ENCODE measurements at places on chromosomes 2 and 18.

DNA sequence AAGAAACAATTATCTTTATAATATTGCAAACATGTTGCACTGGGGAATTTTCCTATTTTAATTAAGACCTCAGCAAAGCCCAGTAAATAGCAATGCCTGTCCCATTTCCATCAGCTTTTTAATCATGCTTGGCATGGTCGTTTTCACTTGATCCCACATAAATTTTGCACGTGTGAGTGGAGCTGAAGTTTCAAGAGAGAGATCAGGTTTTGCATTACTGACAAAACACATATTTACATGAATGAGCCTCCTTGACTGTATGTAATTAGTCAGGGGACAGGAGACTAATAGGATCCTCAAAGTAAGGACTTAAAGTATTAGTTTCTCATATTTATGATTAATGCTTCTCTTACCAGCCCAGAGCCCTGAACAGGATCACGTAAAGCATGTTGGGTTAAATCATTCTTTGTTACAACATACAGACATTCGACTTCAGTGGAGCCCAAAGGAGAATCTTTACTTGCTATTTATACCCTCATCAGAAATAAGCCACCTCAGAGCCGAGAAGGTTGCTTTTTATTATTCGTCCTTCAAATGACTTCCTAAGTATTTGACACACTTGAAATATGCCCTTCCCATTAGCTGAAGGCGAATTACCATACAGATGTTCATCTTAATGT, 711.3 kb downstream of the GALR1 start:
- DNase-seq = no peak

DNA sequence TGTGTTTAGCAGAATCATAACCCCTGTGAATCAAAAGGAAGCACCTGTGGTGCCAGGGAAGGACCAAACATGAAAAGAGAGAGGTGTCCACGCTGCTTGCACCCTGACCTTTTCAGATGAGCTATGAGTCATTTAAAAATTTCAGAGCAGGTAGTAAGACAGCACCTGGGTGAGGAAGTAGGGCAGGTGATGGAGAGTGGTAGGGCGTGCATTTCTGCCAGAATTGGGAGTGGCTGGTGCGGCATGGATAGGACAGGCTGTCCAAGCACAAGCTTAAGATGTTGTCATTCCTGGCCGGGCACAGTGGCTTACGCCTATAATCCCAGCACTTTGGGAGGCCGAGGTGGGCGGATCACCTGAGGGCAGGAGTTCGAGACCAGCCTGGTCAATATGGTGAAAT, 36.8 kb downstream of the NPAS2 start:
- no peak for DNase-seq

GRCh38 chr2:44016282-44016681, 20.5 kb upstream of the LRPPRC start:
- DNase-seq = no peak

GRCh38 chr2:130755256-130756052, at the start of gene AMER3:
Gene AMER3, plus strand, starts transcription at chr2:130755540. Its CDS starts 6,533 bp downstream, at chr2:130762073.
- peak; percentile 81 for DNase-seq

DNA sequence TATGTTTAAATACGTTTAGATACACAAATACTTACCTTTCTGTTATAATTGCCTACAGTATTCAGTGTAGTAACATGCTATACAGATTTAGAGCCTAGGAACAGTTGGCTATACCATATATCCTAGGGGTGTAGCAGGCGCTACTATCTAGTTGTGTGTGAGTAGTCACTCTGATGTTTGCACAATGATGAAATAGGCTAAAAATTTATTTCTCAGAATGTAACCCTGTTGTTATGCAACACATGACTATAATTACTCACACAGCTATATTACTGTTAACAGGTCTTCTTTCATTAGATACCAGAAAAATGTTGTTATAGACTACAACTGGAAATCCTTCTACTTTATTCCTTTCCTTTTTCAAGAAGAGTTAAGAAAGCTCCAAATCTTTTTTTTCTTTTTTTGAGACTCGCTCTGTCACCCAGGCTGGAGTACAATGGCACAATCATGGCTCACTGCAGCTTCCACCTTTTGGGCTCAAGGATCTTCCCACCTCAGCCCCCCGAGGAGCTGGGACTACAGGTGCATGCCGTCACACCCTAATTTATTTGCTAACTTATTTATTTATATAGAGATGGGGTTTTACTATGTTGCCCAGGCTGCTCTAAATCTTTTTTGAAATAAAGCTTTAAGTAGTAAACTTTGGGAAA, 48.5 kb downstream of the C2orf74 start:
- no peak for DNase-seq

DNA sequence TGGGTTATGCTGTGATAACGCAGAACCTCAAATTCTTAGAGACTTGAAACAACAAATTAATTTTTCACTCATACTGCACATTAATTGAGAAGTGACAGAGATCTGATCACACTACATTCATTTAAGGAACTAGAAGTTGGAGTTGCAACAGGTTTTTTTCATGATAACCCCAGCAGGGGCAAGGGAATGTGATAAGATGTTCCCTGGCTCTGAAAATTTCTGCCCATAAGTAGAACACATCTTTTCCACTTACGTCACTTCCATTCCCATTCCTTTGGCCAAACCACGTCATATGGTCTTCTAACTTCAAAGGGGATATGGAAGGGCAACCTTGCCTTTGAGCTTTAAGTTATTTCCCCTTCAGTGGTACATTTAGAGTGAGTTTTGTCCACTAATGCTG, 29.7 kb upstream of the PSME4 start:
- no peak for DNase-seq

DNA sequence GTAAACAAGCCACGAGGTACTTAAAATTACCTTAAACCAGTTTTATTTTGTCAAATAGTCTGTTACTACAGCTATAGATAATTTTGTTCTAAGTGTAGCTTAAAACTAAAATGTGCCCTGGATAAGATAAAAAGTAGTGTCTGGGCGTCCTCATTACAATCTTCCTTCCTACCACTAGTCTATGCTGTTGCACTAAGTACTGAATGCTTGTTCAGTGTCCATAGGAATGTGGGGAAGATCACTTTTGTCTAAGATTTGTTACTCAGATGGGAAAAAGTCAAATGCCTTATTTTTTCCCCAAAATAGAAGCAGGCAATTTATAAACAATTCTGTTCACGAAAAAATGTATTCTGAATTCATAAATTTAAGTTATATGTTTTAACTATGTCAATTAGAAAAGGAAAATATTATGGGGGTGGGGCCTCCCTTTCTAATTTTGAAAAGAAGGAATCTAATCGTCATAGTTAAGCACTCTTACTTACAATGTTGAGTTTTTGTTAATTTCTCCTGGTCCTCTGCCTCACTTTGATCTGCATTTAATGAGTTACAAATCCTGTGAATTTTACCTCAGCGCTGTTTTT, 140.4 kb upstream of the VRK2 start:
- DNase-seq = peak; percentile 16

DNA sequence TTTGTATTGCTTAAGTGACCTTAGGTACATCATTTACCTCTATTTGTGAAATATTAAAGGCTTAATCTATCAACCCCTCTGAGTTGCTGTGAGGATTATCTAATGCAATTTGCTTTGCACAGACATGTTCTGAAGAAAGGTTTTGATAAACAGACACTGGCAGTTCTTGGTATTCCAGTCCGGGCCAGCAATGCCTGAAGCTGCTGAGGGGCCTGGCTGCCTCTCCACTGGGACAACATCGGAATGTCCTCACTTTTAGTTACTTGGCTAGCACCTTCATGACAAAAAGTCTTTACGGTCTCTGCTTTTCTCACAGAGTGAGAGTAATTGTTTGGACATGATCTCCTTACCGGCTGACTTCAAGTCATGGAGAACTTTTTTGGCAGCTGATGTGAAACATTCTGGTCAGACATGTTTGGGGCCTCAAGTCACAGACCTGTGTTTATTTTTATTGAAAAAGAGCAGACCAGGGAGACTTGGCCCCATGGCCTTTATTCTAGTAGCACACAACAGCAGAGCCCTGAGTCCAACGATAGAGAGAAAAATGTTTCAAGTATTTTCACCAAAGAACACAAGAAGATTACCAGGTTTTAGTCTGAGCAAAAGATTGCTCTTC, 1112.3 kb upstream of the FANCL start:
- no peak for DNase-seq

- no peak for DNase-seq
These were observed 56.4 kb downstream of the SCN3A start for GRCh38 chr2:165147186-165148045.

DNA sequence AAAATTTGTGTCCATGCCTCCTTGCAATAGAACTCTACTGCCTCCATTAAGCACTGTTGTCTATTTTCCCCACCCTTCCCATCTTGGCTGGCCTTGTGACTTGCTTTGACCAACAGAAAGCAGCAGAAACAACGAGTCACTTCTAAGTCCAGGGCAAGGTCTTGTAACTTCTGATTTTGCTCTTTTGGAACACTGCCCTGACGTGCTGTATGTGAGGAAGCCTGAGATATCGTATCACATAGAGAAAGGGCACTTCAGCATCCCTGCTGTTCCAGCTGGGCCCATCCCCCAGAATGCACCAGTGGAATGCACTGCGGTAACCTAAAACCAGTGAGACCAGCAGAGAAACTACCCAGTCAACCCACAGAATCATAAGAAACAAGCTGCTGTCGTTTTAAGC, 28.1 kb downstream of the NCKAP1 start:
- DNase-seq = no peak

DNA sequence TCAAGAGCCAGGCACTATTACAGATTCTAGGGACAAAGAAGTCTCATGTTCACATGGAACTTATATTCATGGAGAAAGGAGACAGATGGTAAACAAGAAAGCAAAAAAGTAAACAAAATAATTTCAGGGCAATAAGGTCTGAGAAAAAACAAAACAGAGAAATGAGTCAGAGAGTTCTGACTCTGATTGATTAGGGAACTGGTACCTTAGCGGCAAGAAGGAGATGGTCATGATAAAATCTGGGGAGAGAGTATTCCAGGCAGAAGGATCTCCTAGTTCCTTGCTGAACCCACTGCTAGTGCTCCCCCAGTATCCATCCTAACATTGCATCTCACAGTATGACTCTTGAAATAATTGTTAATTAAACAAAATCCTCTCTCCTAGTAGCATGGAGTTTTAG, 161.8 kb upstream of the KLF7 start:
- no peak for DNase-seq

DNA sequence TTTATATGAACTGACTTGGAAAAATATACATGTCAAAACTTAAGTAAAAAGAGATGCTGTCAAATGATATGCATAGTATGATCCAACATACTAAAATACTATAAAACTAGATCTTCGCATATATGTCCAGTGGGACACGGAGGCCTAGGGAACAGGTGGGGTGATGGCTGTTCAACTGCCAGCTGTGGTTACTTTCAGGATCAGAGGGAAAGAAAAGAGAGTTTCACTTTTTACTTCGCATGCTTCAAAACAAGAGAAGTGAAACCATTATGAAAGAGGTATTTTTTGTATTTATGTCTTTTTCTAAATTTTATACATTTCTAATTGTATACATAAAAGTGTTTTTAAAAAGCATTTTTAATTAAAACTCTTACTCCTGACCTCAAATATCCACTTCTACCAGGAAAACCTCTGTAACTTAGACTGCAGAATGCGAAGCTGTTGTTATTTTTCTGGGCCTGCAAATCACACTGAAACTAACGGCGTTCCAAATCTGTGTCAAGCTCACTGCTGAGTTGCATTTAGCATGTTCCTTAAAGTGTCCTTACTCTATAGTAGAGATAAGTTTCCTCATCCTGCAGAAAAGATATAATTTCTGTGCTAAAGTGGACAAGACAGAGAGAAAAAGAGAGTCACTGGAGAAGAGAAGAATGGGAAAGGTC, 97.8 kb upstream of the SLC35G4 start:
- DNase-seq = no peak

- peak; percentile 55 for DNase-seq
These were observed 25.4 kb upstream of the CDH7 start for GRCh38 chr18:65725251-65726050.

DNA sequence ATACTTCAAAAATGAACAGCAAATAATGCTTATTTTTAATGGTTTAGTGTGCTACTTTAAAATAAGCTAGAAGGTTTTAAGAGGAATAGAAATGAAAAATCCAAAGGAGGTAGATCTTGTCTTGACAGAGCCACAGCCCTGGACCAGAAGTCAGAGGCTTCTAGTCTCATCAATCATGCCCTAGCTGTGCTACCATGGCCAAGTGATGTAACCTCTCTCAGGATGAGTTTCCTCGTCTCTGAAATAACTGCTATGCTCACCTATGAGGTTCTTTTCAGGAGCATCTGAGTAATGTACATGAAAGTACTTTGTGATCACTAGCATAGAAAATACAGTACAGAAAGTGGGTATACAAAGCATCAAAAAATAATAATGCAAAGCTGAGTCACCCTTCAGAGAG, 248.4 kb downstream of the PID1 start:
- DNase-seq = no peak

DNA sequence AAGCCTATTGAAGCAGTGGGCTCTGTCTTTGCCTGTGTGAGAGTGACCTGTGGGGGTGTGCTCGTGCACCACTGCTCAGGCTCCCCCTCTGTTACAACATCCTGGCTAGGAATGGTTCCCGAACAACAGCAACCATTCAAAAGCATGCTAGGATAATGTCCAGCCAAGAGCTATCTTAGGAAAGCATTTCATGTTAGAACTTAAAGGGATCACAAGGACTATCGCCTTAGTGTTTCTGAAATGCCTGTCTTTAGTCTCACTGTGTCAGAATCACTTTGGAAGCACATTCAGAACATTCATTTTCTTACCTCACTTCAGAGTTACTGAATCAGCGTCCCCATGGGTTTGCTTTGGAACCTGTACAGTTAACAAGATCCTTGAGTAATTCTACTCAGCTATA, 134.9 kb upstream of the DSEL start:
- no peak for DNase-seq

DNA sequence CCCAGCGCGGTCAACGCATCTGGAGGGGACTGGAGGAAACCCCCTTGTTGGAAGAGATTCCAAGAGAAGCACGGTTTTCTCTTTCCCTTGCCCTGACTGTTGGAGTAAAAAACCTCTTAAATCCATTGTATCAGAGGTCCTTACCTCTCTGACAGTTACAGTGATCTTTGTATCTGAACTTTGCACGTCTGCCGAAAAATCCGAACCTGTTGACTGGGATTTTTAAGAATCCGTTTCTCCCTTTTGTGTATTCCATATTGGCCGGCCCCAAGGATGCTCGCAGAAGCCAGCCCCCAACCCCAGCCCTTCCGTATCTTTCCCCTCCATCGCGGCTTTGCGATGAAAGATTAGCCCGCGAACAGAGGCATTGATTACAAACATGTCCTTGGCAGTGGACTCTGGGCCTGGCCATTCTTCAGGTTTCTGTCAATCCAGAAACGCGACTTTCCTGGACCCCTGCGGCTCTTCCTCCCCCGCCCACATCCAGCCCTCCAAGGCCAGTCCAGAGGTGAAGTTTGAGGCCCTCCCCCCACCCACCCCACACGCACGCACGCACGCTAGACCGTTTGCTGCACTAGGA, 4.6 kb upstream of the DLX1 start:
- DNase-seq = no peak
